ENCODE measurements at places on chromosomes 6 and 20.

- DNase-seq: no peak
Measured at GRCh38 chr20:19435316-19435715, 222.9 kb downstream of the SLC24A3 start.

GRCh38 chr20:58646703-58647102, 4.4 kb upstream of the STX16 start:
- DNase-seq: no peak

- DNase-seq: no peak
Measured at GRCh38 chr20:53405139-53405538, 188.5 kb downstream of the ZNF217 start.

DNA sequence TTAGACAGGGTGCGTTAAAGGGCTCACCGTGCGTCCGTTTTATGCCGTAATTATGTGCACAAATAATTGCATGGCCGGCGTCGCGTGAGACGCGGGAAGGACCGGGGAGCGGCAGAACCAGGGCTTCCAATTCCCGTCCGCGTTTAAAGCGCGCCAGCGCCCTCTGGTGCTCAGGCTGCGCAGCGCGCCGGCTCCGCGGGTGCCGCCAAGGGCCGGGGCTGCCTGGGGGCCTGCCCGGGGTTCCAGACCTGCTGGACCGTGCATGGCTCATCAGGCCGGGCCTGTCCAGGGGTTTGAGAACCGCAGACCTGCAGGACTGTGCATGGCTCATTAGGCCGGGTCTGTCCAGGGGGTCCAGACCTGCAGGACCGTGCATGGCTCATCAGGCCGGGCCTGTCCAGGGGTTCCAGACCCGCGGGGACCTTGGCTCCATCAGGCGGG, 369.0 kb downstream of the THBS2 start:
- DNase-seq: no peak

GRCh38 chr6:88512951-88513350, 346.8 kb upstream of the CNR1 start:
- DNase-seq: no peak

DNA sequence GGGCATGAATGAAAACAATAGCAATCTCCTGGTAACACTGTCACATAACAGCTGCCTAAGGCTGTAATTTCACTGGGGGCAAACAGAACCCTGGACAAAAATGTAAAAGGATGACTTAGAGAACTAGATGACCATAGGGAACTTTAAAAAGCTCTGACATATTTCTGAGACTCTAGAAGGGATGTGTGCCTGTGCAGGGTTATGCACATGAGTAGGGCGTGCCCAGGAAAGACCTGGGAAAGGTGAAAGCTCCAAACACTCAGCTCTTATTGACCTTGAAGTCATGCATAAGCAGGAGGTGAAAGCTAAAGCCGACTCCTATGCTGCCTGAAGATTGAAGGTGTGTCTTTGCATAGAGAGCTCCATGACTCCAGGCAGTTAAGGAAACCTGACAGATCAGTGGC, 118.4 kb upstream of the BTBD3 start:
- DNase-seq: no peak

DNA sequence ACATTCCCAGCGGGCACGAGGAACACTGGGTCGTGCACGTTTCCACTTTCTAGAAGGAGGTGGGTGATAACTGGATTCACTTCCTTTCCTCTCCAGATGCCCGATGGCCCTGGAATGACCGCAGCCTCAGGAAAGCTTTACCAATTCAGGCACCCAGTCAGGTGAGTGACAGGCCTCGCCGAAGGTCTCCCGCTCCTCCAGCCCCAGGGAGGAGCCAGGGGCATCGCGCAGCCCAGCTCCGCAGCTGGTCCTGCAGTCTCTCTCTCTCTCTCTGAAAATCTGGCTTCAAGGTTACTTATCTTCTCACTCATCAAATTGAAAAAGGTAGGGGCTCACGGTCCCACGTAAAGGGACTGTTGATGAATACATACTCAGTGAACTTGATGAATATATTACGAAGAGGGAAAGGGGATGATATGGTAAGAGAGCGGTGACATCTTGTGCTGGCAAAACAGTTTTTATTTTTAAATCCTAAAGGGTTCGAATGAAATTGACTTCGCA, 891 bp downstream of the RIPPLY2 start:
- no peak for DNase-seq

GRCh38 chr6:7916959-7917358, 6.4 kb upstream of the TXNDC5 start:
- no peak for DNase-seq

GRCh38 chr6:151325075-151326050, 66.0 kb downstream of the ZBTB2 start:
- peak; percentile 64 for DNase-seq

- DNase-seq: no peak
Measured at GRCh38 chr6:142773859-142774648, 170.9 kb downstream of the HIVEP2 start.

DNA sequence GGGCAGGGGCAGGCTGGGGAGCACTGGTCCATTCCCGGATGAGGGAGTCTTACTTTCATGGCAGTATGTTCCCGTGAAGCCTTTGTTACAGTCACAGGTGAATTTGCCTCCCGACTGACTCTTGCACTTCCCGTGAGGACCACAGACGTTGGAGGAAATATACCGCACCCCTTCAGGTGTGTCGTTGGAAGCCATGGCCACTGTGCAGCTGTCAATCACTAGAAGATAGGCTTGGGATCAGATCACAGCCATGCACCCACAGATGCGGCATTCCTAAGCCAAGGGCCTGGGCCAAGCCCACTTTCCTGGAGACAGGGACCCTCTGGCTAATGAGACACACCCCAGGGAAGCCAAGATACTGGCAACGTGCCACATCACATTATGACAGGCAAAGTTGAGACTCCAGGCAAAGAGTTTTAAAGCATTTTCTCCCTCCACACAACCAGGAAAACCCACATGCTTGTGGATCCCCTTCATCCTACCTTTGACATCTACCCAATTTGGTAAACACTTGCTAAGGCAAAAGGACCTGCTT, 26.8 kb downstream of the JAG1 start:
- no peak for DNase-seq

- DNase-seq: no peak
Measured at GRCh38 chr20:49276961-49277785, 684 bp downstream of the ZNFX1 start.

- DNase-seq: no peak
Measured at GRCh38 chr6:147802459-147802858, 294.0 kb downstream of the SAMD5 start.

- DNase-seq: no peak
Measured at GRCh38 chr20:44621325-44621724, 30.2 kb downstream of the ADA start.

DNA sequence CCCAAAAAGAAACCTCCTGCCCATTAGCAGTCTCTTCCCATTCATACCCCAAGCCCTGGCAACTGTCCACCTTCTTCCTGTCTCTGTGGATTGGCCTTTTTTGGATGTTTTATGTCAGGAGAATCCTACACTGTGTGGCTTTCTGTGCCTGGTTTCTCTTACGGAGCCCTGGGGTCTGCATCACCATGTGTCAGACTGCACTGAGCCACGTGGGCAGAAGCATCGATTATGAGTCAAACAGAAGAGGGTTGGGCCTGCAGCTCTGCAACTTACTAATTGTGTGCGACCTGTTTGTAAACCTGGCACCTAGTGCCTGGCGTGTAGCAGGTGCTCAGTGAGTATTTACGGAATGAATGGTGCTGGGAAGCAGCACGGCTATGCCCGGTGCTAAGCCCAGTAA, 62.6 kb downstream of the IGF2R start:
- no peak for DNase-seq

DNA sequence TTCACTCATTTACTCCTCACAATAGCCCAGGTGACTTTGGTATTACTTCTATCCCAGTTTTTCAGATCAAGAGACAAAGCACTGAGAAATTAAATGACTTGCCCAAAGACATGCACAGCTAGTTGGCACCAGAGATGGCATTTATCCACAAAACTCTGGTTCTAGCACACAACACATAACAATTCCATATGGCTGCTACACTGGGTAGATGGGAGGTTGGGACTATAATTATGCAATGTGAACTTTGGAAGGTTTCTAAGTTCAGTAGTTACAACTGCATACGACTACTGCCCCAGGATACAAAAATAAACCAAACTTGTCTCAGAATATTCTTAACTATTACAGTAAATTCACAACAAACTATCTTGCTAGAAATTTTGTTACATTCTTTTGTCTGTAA, 54.2 kb upstream of the MLIP start:
- no peak for DNase-seq

DNA sequence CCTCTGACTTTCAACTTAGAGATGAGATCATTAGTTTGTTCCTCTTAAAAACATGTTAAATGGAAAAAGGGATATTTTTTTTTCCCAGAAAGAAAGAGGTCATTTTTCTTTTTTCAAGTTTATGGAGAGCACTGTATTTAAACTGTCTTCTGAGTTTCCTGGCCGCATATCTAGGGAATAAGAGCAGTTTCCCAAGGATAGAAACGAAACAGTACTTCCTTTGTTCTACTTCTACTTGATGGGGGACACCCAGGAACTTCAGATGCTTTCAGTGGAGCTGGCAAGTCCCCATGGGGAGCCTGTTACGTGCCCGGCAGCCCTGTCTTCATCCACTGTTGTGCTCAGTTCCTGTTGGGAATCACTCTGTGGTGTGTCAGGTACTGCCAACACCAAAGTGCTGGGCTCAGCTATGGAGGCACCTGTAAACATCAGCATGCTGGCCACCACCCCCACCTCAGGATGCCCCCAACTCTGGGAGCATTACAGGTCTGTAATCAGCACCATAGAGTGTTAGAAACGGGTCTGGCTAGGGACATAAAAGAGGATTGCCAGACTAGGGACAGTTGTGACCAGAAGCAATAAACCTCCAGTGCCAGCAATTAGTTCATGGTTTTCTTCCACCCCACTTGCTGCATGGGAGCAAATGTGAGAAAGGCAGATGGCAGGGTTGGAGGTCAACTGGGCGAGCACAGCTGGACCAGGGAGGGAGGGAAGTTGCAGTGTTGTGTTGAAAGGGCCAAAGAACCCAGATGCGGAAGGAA, 221.7 kb upstream of the ECI2 start:
- DNase-seq: no peak

DNA sequence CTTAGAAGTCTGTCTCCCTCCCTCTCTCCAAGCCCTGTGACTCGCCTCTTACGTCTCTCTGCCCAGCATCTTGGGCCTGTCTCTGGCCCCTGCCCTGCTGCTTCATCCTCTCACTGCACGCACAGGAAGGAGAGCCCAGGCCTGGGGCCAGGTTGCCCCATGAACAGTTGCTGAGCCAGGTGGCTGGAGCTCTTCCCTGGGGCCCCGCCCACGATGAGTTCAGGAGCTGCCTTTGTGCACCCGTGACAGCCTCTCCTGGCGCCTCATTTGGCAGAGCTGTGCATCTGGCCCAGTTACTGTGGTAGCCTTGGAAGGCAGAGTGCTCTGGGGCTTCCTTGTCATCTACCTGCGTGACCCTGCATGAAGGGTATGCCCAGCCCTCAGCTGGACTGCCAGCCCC, 44.5 kb downstream of the SLC52A3 start:
- peak; percentile 59 for DNase-seq

GRCh38 chr6:13718123-13718458, 6.5 kb upstream of the RANBP9 start:
- no peak for DNase-seq

DNA sequence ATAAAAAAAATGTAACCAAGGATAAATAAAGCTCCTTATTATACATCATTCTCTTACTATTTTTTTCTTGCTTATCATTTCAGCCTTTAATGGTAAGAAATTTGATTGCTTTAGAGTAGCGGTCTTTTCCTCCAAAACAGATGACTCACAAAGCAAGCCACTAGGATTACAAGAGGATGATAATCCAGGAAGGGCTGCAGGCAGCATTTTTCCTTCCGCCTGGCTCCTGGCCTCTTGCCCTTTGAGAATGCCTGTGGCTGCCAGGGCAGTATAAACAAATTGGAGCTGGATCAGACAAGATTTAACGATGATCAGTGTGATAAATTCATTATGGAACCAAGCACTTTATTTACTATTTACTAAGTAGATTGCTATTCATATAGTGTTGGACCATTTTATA, 9.7 kb upstream of the FBXL4 start:
- peak; percentile 68 for DNase-seq

DNA sequence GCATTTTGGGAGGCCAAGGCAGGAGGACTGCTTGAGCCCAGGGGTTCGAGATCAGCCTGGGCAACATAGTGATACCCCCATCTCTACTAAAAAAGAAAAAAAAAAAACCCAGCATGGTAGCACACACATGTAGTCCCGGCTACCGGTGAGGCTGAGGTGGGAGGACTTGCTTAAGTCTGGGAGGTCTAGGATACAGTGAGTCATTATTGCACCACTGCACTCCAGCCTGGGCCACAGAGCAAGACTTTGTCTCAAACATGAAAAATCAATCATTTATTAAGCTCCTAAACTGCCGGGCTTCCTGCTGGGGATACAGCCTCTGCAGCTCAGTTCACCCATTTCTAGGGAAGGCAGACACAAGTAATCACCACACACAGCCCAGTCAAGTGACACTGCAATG, 7.3 kb upstream of the USP45 start:
- no peak for DNase-seq

DNA sequence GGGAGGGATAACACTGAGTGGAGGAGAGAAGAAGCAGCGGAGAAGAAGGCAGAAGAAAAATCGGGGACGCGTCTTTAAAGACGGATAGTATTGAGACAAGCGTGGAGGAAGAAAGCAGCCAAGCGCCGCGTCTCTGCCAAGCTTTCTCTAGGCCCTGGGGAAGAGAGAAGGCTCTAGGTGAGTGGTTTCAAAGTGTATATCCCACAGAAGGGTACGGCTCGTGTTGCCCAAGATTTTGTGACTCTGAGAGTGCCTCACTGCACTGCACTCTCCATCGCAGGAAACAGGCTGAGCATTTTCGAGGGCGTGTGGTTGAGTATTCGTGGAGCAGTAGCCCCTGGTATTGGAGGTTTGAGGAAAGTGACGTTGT, 185.4 kb downstream of the TRIM27 start:
- no peak for DNase-seq

DNA sequence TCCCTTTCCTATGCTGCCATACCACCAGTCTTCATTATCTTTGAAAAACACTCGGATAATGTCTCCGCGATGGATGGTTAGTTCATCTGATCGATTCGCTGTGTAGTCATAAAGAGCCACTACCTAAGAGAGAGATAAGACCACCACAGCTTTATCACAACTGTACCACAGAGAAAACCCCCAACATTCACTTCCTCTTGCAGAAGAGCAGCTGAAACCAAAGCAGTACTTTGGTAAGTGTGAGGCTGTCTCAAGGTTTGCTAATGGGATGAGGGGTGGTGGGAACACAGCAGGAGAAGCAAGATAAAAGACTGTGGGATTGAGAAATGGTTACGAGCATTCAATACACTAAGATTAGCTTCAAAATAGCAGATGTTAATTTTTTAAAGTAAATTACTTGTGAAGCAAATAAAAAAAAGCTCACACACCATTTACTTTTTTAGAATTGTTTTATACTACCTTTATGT, 142.1 kb downstream of the MYB start:
- DNase-seq: no peak

GRCh38 chr6:103027271-103027931, 1633.9 kb downstream of the GRIK2 start:
- no peak for DNase-seq

- no peak for DNase-seq
Measured at GRCh38 chr6:1364791-1365190, 24.6 kb upstream of the FOXF2 start.

Data from LNCaP clone FGC (cell line).